ENCODE measurements at places on chromosomes 12 and 14. TPM values are rescaled to one million over a fixed set of nuclear protein-coding genes. Genes with fewer than 3 reads are reported as not detected.

Gene SLC6A15
- total RNA-seq, result 0.98 TPM

GRCh38 chr12:55582066-55582465 lies 9.8 kb downstream of the OR2AP1 start:
- no peak for DNase-seq
- H3K27me3 ChIP-seq, result no peaks in the 10 kb centered on the region
- no peaks in the 10 kb centered on the region for H3K36me3 ChIP-seq

Gene KCNMB4
- 8.2 TPM for total RNA-seq

- H3K27ac ChIP-seq, result no peak overlapping the region
- no peaks in the 10 kb centered on the region for H3K27me3 ChIP-seq
- H3K4me3 ChIP-seq, result no peak overlapping the region
- H3K36me3 ChIP-seq, result no peaks in the 10 kb centered on the region
- peaks cover 7% of the 10 kb centered on the region for H3K4me1 ChIP-seq
- DNase-seq, result no peak
These were observed 8.9 kb upstream of the GLRX5 start for GRCh38 chr14:95525999-95526398.

DNA sequence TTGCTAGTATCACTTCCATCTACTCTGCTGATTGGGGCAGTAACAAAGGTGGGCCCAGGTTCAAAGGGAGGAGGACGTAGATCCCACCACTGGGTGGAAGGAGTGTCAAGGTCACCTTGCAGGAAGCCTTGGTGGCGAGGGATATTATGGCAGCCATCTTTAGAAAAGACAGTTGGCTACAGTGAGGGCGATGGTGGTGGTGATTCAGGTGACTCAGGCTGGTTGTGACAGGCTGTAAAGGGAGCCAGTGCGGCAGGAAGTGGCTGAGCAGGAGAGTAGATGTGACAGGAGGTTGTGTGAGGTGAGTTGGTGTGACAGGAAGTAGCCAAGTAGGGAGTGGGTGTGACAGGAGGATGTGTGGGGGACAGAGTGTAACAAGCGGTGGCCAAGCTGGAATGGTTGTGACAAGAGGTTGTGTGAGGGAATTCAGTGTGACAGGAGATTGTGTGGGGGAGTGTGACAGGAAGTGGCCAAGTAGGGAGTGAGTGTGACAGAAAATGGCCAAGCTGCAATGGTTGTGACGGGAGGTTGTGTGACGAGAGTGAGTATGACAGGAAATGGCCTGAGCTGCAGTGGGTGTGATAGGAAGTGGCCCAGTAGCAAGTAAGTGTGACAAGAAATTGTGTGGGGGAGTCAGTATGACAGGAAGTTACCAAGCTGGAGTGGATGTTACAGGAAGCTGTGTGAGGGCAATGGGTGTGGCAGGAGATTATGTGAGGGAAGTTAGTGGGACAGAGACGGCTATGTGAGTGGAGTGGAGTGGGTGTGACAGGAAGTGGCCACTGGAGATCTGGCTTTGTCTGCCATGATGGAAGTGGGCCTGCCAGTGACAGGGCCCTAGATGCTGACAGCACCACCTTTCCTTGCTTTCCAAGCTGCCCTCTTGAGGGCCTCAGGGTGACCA lies 136.5 kb upstream of the MYL2 start:
- H3K4me1 ChIP-seq, result no peaks in the 10 kb centered on the region
- no peak overlapping the region for H3K27ac ChIP-seq
- DNase-seq, result peak; percentile 22
- H3K4me3 ChIP-seq, result no peak overlapping the region
- H3K27me3 ChIP-seq, result peaks cover 3% of the 10 kb centered on the region

GRCh38 chr12:56129206-56129941 lies 1.3 kb downstream of the ESYT1 start:
- H3K27ac ChIP-seq, result peak overlapping the region; percentile 98
- peaks cover 41% of the 10 kb centered on the region for H3K36me3 ChIP-seq
- no peaks in the 10 kb centered on the region for H3K27me3 ChIP-seq
- peak; percentile 65 for DNase-seq

DNA sequence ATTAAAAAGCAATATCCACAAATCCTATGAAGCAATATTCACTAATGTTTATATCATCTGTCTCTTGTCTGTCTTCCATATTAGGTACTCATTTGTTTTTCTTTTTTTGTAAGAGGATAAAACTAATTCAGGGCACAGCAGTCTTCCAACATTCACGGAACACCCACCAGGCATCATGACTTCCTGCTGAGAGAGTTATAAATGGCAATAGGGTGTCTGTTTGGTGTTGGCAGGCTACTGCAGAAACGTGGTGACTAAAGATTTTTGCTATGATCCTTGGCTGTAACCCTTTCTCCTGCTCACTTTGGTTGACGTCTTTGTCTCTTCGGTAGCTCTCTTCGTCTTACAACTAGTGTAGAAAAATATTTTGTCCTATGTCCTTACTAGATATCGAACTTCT lies 860.6 kb upstream of the MGAT4C start:
- no peak overlapping the region for H3K4me3 ChIP-seq
- no peaks in the 10 kb centered on the region for H3K36me3 ChIP-seq
- no peaks in the 10 kb centered on the region for H3K27me3 ChIP-seq

GRCh38 chr12:52086944-52087835 lies 7.7 kb downstream of the SMIM41 start:
- no peak overlapping the region for H3K27ac ChIP-seq
- H3K36me3 ChIP-seq, result no peaks in the 10 kb centered on the region
- no peak for DNase-seq

Gene TEX52
- not detected for total RNA-seq

DNA sequence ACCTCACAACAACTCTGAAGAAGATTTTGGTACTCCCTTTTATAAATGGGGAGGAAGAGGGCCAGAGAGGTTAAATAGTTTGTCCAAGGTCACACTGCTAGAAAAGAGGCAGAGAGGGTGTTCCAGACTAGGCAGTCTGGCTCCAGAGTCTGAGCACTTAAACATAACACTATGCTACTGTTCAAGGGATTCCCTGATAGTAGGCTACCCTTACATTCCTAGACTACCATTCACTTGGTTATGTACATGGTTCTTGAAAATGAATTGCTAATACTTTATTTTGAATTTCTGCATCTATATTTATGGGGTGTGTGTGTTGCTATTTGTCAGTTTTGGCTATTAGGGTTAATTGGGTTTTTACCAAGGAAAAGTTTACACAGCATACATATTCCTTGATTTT lies 7.2 kb downstream of the GNS start:
- H3K4me1 ChIP-seq, result no peaks in the 10 kb centered on the region
- no peak overlapping the region for H3K4me3 ChIP-seq
- H3K27ac ChIP-seq, result no peak overlapping the region
- DNase-seq, result no peak
- peaks cover 25% of the 10 kb centered on the region for H3K36me3 ChIP-seq

DNA sequence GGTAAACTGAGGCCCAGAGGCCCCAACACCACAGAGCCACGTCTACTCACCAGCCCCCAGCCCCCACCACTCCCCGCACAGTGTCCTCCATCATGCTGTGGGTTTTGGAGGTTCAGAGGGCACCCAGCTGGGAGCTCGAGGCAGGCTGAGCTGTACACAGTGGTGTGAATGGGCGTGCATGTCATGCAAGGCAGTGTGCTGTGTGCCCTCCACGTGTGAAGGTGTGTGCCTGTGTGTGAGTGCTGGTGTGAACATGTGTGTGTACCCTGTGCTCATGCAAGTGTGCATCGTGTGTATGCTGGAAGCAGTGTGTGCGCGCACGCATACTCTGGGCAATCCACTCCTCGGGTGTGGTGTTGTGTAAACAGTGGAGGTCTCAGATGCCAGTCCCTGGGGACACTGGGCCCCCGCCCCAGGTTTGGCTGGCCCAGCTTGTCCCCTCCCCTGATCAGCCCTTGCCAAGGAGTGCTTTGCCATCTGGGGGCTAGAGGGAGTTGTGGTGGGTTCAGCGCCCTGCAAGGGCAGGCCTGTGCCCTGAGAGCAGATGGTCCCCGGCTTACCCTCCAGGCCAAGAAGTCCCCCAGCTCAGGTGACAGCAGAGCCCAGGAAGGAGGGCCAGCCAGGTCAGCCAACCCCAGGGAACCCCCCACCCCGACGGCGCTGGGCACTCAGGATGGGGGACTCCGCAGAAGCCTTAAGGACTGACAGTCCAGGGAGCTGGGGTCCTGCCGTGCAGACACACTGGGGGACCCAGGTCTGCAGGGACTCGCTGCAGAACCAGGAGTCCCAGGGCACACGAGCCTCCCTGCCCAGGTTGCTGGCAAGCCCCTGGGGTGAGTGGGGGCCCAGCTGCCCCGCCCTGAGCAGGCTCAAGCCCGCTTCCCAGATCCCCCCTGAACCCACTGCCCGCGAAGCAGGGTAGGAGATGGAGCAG lies 23.8 kb upstream of the GPR132 start:
- no peak overlapping the region for H3K4me3 ChIP-seq
- H3K27ac ChIP-seq, result no peak overlapping the region
- peaks cover 53% of the 10 kb centered on the region for H3K4me1 ChIP-seq
- peaks cover 46% of the 10 kb centered on the region for H3K27me3 ChIP-seq
- no peak for DNase-seq

All from muscle of leg (tissue), 16 donors.